ENCODE measurements at places on chromosomes 1 and 21.

DNA sequence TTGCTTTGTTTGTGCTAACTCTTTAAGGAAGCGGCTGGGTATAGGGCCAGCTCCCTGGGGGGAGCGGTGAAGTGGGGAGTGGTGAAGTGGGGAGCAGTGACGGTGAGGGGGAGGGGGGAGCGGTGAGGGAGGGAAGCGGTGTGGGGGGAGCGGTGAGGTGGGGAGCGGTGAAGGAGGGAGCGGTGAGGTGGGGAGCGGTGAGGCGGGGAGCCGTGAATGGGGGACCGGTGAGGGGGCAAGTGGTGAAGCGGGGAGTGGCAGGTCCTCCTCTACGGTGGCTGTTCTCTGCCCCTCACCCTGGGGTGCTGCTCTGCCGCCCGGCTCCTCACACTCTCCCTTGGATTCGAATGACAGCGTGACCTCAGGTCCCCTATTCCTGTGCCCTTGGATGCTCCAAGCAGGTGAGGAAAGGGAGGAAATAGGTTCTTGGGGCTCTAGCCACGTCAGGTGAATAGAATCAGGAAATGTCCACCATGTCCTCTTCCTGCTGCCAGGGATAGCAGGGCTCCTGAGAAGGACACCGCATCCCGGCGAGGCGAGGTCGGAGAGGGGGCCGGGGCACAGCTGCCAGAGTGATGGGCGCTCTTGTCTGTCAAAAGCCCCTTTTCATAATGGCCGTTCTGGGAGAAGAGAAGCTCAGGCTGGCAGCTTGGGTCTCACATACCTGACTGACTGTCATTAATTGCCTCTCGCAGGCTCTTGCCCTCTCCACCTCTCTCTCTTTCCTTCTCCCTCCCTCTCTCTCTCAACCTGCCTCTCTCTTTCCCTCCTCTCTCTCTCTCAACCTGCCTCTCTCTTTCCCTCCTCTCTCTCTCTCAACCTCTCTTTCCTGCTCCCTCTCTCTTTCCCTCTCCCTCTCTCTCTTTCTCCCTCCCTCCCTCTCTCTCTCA lies 134.2 kb downstream of the PGBD5 start:
- DNase-seq = no peak

DNA sequence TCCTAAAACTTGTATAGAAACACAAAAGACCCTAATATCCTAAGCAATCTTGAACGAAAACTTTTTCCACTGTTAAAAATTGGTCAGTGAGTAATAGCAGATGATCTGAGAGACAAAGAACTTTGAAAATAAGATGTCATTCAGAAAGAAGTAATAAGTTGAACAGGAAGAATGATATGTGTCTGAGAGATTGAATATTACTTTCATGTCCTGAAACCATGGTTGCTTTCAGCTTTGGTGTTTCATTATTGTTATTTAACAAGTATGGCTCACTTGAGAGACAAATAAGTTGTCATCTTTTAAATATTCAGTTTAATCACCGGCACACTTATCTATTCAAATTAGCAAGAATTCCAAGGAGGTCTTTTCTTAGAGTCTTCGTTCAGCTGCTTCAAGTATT lies 11.4 kb downstream of the PRKACB start:
- no peak for DNase-seq

DNA sequence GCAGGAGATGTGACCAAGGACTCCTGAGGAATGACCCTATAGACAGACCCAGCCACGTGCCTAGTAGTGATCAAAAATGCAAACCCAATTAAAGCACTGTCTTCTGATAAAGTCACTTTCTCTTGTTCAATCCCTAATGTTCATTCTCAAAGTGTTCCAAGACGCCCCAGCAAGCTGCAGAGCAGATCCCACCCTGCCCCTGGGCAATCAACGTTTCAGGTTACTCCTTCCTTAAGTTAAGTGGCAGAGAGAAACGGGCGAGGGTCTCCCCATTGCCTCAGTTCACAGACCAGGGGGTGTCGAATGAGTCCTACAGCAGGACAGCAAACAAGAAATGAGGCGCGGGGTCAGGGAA lies 699 bp upstream of the RGS2 start:
- no peak for DNase-seq

GRCh38 chr21:21067375-21067774 lies 69.2 kb downstream of the NCAM2 start:
- no peak for DNase-seq

GRCh38 chr21:43740497-43741156 lies 21.7 kb downstream of the PDXK start:
- peak; percentile 66 for DNase-seq

DNA sequence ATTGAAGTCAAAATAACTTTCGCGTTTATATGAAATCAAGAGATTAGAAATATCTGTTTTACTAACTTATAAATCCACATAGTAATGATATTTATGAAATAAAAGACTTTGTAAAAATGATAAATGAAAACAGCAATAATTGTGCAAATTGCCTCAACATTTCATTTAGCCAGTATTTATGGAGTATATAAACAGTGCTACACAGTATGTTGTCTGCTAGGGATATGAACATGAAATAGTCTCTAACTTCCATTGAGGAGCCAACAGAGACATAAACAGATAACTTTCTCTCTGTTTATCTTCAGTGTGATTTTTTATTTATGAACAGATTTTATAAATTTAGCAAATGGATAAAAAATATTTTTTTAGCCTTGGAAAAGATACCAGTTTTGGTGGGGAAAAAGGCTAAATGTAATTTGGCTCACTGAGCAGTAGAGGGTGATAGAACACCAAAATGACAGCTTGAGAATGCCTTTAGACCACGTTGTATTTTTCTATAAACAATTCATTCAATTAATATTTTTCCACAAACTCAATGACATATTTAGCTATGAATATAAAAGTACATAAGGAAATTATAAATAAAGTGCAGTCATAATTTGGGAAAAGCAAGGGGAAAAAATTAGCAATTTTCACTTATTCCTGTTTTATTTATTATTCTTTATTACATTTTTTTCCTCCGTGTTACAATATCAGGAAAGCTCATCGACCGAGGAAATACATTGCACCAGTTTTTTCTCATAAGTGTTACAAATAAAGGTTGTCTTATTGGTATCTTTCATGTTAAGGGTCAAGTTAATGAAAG lies 47.5 kb upstream of the EEIG2 start:
- DNase-seq = peak; percentile 44

- no peak for DNase-seq
Observed at GRCh38 chr1:219149953-219150352, 23.7 kb upstream of the LYPLAL1 start.

GRCh38 chr1:107824946-107825345 lies 140.0 kb downstream of the VAV3 start:
- no peak for DNase-seq

GRCh38 chr1:160652924-160653619 lies 6.2 kb upstream of the SLAMF1 start:
- DNase-seq = no peak

GRCh38 chr1:177505905-177506590 lies 335.3 kb downstream of the BRINP2 start:
- no peak for DNase-seq

DNA sequence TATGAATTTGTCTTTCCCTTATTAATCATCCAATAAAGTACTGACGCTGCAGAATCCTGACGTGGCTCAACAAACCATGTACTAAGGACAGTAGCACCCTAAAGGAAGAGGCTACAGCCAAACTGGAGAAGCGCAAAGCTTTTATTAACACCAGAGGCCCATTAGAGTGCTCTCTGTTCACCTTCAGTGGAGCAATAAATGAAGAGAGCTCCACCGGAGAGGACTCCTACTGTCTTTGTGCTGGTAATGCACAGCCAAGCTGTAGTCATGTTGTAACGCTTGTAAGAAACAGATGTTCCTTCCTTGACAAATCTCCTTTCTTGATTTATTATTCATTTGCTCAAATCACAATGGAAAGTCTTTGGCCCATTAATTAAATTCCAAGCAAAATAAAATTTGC lies 220.7 kb upstream of the RRP15 start:
- DNase-seq = no peak

DNA sequence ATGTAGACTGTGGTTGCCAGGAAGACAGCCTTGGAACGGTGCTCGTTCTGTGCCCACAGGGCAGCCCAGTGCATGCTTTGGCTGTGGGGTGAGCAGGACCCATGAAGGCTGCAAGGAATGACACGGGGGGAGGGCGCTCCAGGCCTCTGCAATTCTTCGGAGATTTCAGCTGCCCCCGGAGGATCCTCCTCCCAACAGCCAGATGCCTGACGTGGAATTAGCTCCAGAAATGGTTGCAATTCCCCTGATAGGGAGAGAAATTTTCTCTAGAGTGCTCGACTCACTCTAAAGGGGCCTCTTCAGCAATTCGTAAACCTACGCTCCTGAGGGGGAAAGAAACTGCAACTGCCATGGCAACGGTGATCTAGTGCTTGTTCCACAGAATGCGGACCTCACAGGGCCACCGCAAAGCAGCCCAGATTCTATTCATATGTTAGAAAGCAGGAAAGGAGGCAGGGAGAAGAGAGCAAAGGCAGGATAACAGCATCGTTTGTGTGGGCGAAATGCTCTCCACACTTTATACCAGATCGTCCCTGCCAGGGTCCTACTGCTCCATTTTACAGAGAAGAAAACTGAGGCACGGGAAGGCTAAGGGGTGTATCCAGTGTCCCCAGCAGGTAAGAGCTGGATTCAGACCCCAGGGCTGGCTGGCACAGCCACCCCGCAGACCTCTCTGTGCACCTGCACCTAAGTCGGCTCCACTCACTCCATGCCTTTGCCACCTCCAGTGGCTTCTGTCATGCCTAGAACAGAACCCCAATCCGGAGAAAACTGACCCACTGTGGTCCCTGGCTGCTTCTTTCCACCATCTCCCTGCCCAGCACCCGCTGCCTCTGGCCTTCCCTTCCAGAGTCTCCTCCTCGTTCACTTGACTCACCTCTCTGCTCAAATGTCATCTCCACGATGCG lies 11.9 kb upstream of the PDE9A start:
- DNase-seq = no peak

DNA sequence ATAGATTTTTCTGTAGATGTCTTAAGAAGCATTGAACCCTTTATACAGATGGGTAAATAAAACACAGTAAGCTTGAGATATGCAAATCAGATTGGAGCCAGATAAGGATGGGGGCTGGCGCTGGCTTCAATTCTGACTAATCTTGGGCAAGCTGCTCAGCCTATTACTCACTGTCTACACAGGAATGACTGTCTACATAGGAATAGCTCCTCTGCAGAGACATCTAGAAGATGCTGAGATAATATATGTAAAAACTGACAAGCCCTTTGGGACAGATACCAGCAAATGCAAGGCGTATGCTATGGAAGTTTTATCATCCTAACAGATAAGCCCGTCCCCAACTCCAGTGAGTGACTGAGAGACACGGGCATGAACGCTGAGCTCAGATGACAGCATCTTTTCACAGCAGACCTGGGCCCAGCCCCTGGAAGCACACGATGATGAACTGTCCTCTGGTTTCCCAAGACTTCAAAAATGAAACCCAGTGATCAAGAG lies 1.7 kb downstream of the CLDN14 start:
- peak; percentile 74 for DNase-seq

- DNase-seq = no peak
Observed at GRCh38 chr1:39117899-39118450, 86.5 kb upstream of the MACF1 start.

DNA sequence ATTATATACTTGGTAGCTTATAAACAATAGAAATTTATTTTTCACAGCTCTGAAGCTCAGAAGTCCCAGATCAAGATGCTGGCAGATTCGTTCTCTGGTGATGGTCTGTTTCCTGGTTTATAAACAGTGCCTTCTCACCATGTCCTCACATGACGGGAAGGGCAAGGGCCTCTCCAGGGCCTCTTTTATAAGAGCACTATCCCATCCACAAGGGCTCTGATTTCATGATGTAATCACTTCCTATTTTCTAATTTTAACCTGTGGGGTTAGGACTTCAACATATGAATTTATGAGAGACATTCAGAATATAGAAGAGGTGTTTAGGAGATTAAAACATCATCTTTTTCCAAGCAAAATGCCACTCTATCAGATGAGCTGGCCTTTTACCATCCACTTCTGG lies 32.1 kb upstream of the PLPPR4 start:
- no peak for DNase-seq

- DNase-seq = peak; percentile 32
Observed at GRCh38 chr1:25501235-25502058, 42.0 kb upstream of the LDLRAP1 start.

GRCh38 chr1:83818916-83819315 lies 180.0 kb downstream of the TTLL7 start:
- DNase-seq = peak; percentile 7

DNA sequence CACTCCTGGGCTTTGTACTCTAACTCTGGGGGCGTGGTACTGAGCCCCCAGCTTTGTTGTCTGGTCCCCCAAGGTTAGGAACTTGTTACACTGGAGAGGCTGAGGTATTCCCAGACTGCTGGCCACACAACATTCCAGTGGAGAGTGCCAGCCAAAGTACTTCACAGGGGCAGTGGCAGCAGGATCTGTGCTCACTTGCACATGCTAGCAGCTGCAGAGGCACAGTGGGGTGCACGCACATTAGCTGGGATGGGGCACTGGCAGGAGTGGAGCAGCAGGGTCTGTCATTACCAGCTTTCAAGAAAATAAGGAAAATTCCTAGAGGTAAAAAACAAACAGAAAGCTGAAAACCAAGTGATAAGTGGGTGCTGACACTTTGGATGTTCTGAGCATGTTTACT lies 31.0 kb downstream of the ZNF691 start:
- DNase-seq = no peak

GRCh38 chr1:153752571-153753195 lies 22.5 kb upstream of the SLC27A3 start:
- DNase-seq = no peak

DNA sequence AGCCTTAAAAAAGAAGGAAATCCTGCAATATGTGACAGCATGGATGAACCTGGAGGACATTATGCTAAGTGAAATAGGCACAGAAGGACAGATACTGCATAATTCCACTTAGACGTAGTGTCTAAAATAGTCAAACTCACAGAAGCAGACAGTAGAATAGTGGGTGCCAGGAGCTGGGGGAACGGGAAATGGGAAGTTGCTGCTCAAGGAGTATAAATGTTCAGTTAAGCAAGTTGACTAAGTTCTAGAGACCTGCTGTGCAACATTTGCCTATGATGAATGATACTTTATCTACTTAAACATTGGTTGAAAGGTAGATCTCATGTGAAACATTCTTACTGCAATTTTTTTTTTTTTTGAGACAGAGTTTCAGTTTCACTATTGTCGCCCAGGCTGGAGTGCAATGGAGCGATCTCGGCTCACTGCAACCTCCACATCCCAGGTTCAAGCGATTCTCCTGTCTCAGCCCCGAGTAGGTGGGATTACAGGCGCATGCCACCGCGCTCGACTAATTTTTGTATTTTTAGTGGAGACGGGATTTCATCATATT lies 197.8 kb downstream of the HIVEP3 start:
- DNase-seq = no peak

GRCh38 chr1:21736876-21737275 lies 46.1 kb downstream of the USP48 start:
- DNase-seq = no peak

GRCh38 chr1:244011786-244012185 lies 39.3 kb upstream of the ZBTB18 start:
- no peak for DNase-seq

- peak; percentile 54 for DNase-seq
Observed at GRCh38 chr1:170967042-170967910, 31.9 kb downstream of the MROH9 start.

All from AG08395 (cell line).